ENCODE measurements at places on chromosomes 16 and 17.

- no peak for DNase-seq
These were observed 2.6 kb downstream of the RAI1 start for GRCh38 chr17:17683710-17684365.

DNA sequence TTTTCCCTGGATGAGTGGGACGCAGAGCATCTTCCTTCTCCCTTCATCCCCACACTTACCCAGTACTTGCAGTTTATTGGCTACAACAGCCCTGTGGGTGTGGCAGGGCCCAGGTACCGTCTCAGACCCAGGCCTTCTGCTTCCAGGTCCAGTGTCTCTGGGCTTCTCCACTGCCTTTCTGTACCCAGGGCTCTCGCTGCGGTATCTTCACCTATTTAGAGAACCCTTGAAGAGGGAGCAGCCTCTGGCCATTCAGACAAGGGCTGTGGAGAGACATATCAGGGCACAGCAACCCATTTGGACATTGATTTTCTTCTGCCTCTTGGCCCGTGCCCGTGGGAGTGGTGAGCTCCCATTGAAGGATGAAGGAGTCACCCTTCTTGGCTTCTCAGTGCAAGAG lies 17.3 kb downstream of the TBX4 start:
- DNase-seq, result no peak

GRCh38 chr17:62741290-62741689 lies 66.8 kb downstream of the MARCHF10 start:
- DNase-seq, result no peak

DNA sequence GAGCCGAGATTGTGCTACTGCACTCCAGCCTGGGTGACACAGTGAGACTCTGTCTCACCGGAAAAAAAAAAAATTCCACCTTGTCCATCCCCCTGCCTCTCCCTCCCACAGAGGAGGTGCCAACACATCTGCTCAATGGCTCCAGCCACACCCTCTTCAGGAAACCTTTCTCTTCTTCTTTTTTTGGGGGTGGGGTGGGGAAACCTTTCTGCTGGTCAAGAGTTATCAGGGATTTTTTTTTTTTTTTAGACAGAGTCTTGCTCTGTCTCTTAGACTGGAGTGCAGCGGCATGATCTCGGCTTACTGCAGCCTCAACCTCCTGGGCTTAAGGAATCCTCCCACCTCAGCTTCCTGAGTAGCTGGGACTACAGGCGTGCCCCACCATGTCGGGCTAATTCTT lies 18.7 kb downstream of the TNS4 start:
- no peak for DNase-seq

DNA sequence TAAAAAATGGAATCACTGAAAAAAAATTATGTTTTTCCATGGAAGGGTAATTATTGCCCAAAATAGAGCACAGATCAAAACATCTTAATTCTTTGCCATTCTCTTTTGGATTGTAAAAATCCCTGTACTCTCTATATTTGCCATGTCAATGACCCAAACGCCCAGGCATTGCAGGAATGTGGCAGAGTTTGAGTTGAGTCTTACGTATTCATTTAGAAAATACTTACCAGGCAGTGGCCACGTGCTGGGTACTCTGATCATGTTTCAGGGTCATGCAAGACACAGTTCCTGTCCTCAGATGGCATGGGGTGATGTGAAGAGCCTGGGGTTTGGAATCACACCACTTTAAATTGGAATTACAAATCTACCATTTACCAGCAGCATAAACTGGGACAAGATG lies 267.7 kb downstream of the ABCC12 start:
- DNase-seq, result no peak

DNA sequence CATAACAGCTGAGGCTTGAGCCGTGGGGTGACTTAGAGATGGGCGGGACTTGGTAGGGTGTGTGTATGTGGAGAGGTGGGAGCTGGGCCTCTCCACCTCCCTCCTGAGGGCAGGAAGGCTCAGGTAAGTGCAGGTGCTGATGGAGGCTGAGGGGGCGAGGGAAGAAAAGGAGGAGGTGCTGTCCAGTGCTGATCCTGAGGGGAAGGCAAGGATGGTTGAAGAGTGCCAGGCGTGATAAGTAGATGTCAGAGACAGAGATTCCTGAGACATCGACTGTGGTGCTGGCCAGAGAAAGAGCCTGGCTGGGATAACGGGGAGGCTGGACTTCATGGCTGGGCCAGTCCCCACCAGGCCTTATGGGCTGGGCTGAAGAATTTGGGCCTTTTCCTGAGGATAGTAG lies 159.1 kb downstream of the SDK2 start:
- no peak for DNase-seq

DNA sequence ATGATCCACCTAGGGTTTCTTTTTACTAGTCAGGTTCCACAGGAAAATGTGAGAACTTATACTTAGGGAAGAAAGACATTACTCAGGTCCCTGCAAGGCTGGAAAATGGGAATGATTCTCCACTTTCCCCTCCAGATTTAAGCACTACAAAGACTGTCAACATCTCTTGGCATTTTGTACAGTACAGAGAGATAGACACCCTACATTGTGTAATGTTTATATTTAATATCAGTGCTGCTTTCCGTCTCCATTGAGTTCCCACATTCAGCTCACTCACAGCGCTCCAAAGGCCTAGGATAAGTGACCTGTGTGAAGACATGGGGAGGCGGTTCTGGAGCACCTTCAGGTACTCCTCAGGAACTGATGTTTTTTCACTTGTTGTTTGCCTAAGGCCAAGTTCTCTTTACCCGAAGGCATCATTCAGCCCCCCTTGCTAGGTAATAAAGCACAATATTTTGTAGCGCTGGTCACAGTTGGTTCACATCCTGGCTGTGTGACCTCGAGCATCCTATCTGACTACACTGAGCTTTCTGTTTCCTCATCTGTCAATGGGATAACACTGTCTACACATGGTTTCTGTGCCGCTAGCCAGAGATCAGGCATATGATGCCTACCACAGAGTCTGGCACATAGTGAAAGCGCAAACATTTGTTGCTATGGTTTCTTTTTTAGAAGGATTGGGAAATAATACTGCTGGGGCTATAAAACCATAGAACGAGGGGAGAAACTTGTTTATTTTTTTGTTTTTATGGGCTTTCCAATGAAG lies 226.6 kb downstream of the ZFHX3 start:
- DNase-seq, result no peak

GRCh38 chr17:15171167-15172047 lies 93.7 kb downstream of the PMP22 start:
- DNase-seq, result peak; percentile 44

DNA sequence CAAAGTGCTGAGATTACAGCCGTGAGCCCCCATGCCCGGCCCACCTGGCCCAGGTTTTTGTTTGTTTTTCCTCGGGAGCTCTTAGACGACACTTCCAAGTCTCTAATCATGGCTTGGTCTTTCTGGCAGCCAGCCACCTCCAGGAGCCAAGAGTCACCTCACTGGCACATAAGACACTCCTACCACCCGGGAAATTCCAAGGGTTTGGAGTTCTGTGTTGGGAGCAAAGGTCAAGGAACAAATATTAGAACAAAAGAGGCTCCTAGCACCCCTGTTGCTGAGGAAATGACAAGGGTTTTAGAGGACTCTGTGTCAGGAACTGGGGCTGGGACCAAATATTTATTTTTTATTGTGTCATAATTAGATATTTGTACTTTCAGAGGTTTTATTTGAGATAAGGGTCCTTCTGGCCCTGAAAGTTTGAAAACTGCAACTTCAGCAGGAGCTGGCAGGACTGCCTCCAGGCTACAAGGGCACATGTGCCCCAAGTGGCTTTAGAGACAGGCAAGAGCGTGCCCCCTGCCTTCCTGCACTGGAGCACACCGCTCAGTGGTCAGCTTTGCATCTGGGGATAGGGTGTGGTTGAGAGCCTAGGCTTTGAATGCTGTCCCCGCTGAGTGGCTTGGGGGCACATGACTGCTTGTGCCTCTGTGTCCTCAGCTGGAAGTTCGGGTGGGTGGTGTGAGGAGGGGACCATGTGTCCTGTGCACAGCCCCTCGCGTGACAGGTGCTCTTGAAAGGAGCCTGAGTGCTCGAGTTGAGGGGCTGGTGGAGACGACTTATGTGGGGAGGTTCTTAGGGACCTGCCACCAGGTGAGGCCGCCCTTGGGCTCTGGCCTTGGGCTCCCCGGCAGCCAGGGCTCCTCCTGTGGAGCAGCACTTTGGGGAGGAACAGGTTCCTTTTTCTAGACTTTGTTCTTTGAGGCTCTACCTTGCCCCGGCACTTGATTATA lies 29.7 kb downstream of the MGRN1 start:
- DNase-seq, result peak; percentile 76

GRCh38 chr16:27217256-27217655 lies 13.9 kb downstream of the KDM8 start:
- DNase-seq, result no peak

DNA sequence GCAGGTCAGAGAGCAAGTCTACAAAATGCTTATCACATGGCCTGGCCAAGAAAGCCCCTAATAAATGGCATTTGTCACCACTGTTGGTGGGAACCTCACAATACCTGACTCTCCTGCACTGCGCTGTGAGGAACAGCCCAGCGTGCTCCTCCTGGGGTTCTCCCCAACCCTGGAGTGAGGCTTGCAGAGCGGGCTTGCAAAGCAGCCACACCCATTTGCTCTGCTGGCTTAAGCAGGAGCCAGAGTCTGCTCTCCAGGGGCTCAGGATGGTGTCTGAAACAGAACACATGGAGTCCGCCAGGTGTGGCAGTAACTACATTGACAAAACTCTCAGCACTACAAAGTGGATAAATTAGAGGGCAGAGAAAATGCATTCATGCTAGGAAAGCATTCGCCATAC lies 331.0 kb upstream of the CCL2 start:
- DNase-seq, result no peak

DNA sequence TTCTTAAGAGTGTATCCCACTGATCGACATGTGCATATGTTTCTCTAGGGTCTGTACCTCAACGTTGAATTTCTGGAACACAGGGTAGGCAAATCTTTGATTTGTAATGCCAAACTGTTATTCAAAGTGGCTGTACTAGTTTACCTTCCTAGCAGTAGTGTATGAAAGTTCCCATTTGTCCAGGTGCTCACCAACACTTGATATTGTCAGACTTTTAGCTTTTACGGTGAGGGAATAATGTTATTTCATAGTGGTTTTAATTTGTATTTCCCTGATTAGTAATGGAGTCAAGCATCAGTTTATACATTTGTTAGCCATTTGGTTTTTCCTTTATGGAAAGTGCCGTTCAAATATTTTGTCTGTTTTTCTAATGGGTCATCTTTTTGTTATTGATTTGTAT lies 20.3 kb downstream of the GSDMB start:
- DNase-seq, result no peak

DNA sequence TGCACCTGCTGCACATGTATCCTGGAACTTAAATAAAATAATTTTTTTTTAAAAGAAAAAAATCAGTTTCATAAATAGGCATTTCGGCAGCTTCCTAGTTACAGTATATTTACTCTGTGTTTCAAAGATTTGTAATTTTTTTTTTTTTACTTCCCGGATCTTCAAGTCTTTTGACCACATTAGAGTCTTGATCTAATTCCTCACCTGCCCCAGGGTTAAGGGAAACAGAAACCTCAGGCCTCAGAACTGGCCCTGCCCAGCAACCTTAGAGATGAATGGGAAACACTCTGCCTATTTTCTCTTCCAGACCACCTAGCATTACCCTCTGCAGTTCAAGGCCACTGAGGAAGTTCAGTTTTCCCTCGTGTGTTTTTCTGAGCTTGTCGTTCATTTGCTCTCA lies 304.0 kb downstream of the MAF start:
- no peak for DNase-seq

DNA sequence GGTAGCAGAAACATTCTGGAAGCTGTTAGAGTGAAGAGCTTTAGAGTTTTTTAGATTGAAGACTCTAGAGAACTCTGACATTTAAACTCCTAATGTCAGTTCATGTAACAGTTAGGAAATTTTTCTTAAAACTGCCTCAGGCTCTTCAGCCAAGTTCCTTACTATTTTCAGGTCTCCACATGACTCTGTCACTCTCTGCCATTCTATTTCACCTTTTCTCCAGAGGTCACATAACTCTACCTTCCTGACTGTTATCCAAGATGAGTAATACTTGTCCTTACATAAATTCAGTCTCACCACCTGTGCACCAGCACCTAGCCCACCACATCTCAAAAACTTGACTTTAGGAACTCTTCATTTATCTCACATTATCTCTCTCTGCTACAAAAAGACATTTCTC lies 347.1 kb upstream of the CA10 start:
- no peak for DNase-seq

Data from LoVo (cell line).